Activated CD4-positive, alpha-beta T cell treated with anti-CD3 and anti-CD28 coated beads, Interleukin-2, amount 10 ng/mL, durations not matched to agents 7 days and 5 days (primary cell): ENCODE measurements at places on chromosomes 4 and X. TPM values are rescaled to one million over a fixed set of nuclear protein-coding genes. Genes with fewer than 3 reads are reported as not detected.

Gene ENAM
- 0.46 TPM for total RNA-seq

Gene GALNTL6
- not detected for total RNA-seq

Gene SERTM2
- total RNA-seq, result not detected

DNA sequence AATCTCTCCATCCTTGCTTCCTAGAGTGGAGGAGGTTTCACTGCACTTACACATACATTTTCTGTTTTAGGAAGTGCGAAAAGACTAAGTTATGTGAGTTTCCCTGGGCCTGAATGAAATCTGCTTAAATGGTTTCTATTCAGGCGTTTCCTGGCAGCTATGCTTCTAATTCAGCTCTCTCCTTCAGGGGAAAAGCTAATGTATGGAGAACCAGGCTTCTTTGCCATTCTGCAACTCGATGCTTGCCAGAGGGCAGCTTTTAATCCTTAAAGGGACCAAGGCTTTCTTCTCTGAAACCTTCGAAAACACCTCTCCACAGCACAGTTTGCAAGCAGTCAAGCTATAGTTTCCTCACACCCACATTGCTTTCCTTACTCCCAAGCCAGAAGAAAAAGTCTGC, 89.5 kb upstream of the ARX start:
- no peak for DNase-seq

DNA sequence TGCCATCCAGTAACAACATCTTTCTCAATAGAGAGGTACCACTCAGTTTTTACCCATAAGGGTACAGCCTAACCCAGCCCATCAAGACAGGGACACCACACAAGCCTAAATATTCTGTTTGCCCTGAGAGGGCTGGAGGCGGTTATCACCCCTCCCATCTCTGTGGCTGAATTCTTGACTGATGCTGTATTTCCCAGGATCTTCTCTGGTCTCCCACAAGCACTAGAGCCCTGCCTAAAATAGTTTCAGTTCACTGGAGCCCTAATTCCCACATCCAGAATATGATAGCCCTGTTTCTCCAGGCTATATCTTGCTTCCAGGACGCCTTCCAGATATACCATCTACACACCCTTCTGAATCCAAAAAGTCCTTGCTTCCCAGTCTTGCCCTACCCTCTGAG, 91.6 kb upstream of the NMU start:
- DNase-seq, result no peak

DNA sequence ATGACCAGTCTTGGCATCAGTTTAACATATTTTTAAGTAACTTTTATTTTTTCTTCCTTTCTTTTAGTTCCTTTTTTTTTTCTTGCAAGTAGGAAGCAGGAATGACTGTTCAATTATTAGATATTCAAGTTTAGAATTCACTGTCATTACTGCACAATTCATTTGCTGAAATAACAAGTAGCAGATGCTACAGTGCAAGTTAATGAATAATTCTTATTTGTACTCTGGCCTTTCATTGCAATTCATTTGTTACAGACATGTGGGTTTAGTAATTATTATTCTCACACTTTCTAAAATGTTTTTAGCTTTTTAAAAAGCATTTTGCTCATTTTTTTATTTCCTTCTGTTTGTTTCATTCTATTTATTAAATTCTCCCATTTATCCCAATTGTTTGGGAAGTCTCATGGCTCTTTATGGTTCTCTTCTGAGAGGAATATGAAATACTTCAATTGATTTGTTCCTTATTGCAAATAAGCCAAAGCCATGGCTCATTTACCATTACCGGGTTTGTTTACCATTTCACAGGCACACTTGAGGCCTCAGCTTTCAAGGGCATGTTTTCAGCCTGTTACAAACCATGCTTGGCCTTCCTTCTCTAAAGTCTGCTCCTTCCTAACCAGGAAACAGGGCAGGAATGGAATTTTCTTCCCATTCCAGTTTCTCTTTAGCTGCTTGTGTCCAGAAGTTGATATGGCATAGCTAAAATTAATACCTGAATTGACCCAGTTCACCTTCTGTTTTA, 4.6 kb upstream of the DCAF4L1 start:
- DNase-seq, result no peak

GRCh38 chr4:11743236-11743635, 314.5 kb upstream of the HS3ST1 start:
- DNase-seq, result no peak

DNA sequence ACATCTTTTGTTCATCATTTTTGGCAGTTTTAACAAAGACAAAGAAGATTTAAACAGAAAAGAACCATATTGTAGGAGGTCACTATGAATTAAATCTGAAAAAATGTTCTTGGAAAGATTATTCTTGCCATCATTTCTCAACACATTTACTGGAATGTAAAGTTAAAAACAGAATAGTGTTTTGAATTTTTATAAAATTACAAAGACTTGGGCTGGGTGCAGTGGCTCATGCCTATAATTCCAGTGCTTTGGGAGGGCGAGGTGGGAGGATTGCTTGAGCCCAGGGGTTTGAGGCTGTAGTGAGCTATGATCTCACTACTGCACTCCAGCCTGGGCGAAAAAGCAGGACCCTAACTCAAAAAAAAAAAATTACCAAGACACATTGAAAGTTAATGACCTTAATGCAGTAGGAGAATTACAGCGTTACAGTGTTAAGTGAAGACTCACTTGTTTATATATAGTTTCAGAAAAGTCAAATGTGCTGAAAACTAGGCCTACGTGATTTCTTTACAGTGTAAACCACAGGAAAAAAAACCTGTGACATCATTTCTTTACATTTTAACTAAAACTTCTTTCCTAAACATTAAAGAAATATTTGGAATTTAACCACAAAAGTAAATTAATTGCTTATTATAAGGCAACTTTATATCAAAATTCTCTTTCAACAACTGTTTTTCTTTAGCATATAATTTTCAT, 7.9 kb downstream of the FAM13A start:
- DNase-seq, result no peak
